Natural killer cell (primary cell): ENCODE measurements at places on chromosomes 4 and X. TPM values are rescaled to one million over a fixed set of nuclear protein-coding genes. Genes with fewer than 3 reads are reported as not detected.
A peak's percentile ranks its signal among the peaks of the same experiment; 100 is the strongest.

Gene AFF2
- total RNA-seq = 4.8 TPM

- DNase-seq = peak; percentile 92
Observed at GRCh38 chrX:48917139-48918001, 1.5 kb downstream of the PIM2 start.

DNA sequence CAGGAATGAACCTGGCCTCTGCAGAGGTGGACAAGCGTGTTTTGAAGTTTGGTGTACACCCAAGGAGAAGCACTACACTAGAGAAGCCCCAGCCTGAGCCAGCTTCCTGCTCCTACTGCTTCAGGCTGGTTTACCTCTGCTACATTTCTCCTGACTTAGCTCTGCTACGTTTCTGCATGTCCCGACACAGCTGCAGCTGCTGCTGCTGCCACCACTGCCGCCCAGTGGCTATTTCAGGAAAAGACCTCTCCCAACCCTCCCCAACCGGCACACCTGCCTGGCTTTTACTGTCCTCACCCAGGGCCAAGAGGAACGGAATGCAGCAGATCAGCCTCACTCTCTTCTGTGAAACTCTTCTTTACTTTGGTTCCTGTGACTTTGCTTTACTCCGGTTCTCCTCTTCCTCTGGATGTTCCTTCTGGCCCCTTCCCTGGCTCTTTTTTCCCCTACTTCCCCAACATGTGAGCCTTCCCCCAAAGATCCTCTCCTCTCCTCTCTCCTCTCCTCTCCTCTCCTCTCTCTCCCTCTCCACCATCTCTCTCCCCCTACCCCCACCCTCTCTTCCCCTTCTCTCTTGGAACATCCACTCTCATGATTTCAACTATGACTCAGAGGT lies 3.1 kb upstream of the P2RY4 start:
- DNase-seq = peak; percentile 23

Gene NXF2
- total RNA-seq = not detected

Gene IL13RA2
- not detected for total RNA-seq

DNA sequence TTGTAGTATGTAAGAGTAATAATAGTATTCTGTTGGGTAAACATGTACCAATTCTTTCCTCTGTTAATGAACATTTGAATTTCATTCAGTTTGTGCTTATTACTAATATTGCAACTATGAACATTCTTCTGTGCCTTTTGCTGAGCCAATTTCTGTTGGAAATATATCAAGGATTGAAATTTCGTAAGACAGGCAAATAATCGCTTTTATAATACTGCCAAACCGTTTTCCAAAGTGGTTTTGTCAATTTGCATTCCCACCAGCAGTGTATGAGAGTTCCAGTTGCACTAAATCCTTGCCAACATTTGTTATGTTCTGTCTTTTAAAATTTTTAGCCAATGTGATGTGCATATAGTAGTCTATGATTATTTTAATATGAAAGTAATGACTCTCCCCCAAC lies 38.6 kb downstream of the MAGEB17 start:
- no peak for DNase-seq

GRCh38 chrX:153969904-153970356 lies 1.7 kb downstream of the HCFC1 start:
- DNase-seq = no peak

Gene FANCB
- 9.3 TPM for total RNA-seq

- DNase-seq = no peak
Observed at GRCh38 chr4:119025420-119025819, 110.2 kb upstream of the MYOZ2 start.

- no peak for DNase-seq
Observed at GRCh38 chr4:25991340-25991739, 77.3 kb downstream of the SMIM20 start.

- no peak for DNase-seq
Observed at GRCh38 chr4:78656968-78657445, 105.4 kb downstream of the ANXA3 start.
